ENCODE measurements at places on chromosomes 5 and 9.

GRCh38 chr5:145157841-145158240 is 677.3 kb downstream of the PRELID2 start:
- no peak for DNase-seq

DNA sequence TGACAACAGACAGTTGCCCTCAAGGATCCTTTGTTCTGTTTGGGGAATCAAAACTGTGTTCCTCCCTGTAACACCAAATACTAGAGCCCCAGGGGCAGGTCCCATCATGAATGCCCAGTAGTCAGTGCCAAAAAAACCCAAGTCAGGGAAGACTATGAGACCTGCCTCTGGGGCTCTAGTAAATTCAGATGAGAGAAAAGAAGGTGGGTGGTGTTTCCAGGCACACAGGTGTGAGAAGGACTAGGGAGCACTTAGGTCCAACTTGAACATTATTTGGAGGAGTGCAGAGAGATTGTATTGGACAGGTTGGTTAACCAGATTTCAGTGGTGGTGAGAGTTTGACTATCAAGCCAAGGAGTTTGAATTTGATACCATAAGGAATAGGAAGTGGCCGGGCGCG is 52.0 kb downstream of the SLC22A5 start:
- no peak for DNase-seq

- no peak for DNase-seq
These were observed 291.8 kb upstream of the ACTBL2 start for GRCh38 chr5:57774439-57774838.

DNA sequence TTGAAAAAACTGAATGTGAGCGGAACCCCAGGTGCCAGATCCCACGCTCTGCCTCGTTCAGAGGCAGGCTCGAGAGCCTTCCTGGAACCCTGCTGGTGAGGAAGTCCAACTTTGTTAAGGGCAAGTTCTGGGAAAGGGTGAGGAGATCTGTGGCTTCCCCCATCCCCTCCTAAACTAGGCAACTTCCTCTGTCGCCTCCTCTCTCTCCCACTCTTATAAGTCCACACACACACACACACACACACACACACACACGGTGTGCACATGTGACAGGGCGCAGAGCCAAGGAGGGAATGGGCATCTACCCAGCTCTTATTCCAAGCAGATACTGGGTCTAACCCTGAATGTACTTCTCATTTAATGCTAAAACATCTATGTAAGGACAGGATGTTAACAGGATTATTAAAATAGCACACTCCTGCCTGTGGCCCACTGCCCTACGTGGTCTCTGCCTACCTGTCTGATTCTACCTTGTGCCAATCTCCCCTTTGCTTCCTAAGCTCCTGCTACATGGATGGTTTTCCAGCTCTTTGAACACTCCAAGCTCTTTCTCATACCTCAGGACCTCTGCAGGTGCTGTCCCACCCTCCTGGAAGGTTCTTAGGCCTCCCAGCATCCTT is 72.4 kb upstream of the FBXW11 start:
- no peak for DNase-seq

DNA sequence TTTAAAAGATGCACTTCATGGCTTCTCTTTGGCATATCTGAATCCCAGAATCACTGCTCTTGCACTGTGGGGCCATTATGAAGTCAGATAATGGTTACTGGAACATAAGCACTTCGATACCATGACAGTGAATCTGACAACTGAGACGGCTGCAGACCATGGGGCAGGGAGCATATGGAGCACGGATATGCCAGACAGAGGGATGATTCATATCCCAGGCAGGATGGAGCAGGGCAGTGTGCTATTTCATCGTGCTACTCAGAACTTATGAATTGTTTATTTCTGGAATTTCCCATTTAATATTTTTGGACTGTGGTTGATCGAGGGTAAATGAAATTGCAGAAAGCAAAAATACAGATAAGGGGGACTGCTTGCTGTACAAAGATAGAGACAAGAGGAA is 145.0 kb downstream of the EGFLAM start:
- DNase-seq: no peak

DNA sequence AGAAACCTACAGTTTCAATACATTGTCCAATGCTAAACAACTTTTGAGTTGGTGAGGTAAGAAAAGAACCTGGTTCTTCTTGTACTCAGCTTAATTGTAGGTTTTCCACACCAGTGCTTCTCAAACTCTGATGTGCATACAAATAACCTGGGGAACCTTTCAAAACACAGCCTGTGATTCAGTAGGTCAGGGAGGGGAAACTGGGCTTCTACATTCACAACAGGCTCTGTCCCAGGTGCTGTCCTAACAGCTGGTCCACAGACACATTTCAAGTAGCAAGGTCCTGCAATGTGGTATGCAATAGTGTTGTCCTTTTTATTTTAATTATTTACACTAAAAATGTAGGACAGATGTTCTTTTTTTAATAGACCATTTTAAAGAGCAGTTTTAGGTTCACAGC is 47.4 kb upstream of the SNCAIP start:
- no peak for DNase-seq

- no peak for DNase-seq
These were observed 349.8 kb downstream of the ENC1 start for GRCh38 chr5:74290634-74291241.

DNA sequence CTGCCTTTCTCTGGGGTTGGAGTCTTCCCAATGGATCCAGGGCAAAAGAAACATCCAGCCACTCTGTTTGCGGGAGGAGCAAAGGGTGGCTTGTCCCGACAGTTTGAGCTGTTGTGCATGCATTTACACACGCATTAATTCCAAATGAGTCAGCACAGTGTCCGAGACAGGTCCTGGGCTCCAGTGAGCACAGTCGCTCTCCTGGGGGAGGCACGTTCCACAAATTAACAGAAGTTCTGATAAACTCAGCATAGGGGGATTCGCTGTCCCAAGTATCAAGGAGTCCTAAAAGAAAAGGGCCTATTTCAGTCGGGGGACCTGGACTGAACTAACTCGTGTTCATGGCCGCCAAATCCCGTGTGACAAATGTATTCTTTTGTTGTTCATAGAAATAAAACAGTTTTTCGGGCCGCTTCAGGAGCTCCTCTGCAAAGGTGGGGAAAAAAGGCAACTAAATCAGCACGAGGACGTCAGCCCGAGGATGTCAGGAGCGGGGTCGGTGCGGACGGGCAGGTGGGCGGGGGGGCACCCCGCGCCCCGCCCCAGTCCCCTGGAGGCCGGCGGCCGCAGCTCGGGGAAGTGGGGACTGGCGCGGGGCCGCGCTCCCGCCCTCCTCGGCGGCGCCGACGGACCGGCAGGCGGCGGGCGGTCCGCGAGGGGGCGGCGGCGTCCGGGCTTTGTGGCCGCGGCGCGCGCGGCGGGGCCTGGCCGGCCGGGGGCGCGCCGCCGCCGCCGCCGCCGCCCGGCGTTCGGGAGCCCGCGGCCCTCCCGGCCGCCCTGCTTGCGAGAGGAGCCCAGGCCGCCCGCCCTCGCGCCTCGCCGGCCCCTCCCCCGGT is at the start of gene MSANTD3:
MSANTD3 (plus strand) TSS at position 614 of the 836 bp plus-strand sequence. CDS start 14,796 bp downstream, outside the sequence.
- peak; percentile 62 for DNase-seq

DNA sequence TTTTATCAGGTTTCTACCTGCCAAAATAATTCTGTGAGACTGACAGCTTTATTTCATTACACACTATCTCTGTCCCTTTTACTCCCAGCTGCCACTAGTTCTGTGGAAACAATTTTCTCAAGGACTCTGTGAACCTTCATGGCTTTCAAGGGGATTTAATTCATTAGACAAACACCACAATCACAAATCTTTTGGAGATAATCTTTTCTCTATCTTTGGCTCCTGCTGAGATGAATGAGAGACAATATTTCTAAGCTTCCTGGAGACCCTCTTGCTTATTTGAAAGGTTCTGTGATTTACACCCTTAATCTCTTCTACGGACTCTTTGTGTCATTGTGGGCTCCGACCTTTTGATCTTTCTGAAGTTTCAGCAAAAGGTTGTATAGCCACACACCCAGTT is 222.6 kb downstream of the PRDM9 start:
- no peak for DNase-seq

DNA sequence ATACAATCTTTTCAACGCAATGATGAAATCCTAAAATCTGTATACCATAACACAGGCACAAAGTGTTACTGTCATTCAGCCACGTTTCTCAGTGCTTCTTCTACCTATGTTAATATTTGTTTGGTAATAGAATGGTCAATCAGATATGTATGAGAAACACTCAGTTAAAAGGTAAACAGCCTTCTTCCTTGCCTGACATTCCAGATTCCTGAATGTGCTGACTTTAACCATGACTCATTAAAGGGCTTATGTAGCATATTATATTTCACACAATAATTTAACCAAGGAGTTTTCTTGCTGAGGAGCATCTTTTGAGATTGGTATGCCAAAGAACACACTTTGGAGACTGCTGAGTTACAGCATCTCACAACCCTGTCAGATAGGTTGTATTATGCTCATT is 187.6 kb downstream of the CETN3 start:
- DNase-seq: no peak

DNA sequence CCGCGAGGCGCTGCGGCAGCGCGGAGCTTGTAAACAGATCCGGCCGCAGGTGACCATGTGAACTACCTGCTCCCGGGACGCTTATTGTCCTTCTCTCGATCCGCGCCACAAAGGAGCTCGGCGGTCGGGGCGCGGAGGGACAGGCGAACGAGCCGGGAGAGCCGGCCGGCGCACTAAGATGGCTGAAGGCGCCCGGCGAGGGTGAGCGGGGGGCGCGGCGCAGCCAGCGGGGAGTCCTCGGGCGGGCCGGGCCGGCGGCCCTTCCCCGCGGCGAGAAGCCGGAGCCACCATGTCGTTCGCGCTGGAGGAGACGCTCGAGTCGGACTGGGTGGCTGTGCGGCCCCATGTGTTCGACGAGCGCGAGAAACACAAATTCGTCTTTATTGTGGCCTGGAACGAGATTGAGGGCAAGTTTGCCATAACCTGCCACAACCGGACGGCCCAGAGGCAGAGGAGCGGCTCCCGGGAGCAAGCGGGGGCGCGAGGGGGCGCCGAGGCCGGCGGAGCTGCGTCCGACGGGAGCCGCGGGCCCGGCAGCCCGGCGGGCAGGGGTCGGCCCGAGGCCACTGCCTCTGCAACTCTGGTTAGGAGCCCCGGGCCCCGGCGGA is 535 bp downstream of the JMY start:
- DNase-seq: peak; percentile 46

- no peak for DNase-seq
These were observed 60.4 kb downstream of the GIN1 start for GRCh38 chr5:103059525-103059924.

DNA sequence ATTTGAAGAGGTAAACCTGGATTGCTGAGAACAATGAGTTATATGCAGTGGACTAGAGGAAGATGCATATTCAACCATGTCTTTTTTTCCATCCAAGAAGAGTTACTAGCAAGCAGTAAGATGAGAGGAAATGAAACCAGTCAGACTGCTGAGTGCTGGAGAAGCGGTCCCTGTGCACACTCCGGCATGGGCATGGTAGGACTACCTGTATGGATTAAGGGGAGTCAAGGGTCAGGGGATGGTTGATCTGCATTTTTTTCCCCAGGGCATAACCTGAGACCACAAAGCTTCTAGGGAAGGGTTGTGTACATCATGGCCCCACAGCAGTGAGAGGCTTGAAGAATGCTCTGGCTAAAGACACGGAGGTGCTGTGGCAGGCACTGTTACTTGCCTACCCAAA is 76.6 kb upstream of the ZNF169 start:
- DNase-seq: no peak

Data from NCI-H1105 (cell line).